ENCODE measurements at places on chromosomes 6 and 20.

DNA sequence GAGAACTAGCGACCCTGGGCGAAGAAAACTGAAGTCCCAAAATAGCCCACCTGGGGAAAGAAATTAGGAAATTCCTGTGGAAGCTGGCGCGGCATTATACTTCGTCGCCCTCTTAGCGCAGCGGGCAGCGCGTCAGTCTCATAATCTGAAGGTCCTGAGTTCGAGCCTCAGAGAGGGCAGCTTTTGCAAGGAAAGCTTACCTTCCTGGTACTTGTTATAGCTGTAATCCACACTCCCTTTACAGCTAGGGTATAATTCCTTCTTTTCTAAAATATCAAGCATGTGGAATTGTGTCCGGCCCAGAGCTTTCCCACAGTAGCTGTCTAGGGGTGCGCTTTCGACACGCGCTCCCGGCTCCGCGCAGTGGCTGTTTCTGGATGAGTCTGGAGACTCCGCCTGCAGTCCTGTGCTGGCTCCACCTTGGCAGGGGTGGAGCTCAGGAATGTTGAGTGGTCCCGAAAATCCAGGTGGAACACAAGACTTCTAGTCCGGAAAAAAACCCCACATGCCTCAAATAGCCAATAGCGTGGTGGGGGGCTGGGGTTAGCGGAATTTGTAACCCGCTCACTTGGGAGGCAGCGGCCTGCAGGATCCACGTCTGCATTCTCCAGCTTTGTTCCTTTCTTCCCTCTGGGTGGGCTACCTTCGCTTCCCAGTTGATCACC, 83.7 kb upstream of the ZNF322 start:
- DNase-seq: no peak

DNA sequence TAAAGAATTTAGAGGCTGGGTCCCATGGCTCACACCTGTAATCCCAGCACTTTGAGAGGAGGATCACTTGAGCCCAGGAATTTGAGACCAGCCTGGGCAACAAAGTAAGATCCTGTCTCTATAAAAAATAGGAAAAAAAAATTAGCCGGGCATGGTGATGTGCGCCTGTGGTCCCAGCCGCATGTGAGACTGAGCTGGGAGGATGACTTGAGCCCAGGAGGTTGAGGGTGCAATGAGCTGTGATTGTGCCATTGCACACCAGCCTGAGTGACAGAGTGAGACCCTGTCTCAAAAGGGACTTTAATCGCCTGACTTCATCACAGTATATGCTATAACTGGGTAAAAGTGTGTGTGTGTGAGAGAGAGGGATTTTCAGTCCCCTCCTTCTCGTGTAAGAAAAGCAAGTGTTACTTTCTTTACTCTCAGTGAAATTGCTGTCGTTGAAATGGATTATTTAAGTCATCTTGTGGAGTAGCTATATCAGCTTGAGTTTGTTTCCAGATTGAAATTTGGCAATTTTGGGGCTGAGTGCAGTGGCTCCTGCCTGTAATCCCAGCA, 7.5 kb downstream of the NCOA3 start:
- no peak for DNase-seq

DNA sequence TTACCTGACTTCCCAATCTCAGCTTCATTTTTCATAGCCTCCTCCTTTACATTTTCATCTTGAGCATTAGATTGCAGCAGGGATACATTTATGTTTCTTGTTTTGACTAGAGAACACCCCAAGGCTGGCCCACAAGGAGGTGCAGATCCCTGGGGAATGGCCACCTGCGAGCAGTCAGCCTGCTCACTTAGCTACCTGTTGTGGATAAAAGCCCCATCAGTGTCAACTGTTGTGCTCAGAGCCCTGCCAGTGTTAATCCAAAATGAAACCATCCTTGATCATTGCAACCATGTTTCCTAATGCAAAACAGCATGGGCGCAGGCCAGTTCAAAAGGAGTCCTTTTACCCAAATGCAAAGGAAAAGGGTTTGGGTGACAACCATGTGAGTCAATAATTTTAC, 50.8 kb downstream of the CNR1 start:
- DNase-seq: no peak

- DNase-seq: no peak
Measured at GRCh38 chr6:162082520-162082919, 645.0 kb downstream of the PRKN start.

- DNase-seq: no peak
Measured at GRCh38 chr6:46815130-46815529, 21.9 kb downstream of the MEP1A start.

GRCh38 chr6:142728364-142728763, 216.6 kb downstream of the HIVEP2 start:
- no peak for DNase-seq

- no peak for DNase-seq
Measured at GRCh38 chr6:106470811-106471210, 110.3 kb downstream of the CRYBG1 start.

DNA sequence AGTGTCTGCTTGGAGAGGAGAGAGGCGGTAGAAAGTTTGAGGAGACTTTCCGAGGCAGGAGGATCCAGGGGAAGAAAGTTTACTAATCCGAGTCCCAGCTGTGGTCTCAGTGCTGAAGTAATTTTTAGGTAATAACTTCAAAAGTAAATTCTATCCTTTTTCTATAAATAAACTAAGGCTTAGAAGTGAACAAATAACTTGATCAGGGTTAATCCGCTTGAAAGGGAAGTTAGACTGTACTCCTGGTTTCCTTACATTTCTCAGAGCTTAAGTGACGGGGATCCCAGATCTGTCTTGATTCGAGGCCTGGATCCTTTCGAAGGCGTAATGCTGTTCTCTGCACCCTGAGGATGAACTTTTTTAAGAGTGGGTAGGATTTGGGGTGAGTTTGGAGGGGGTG, 2.6 kb downstream of the STK35 start:
- DNase-seq: no peak

- DNase-seq: no peak
Measured at GRCh38 chr20:54212226-54212625, 4.3 kb downstream of the PFDN4 start.

DNA sequence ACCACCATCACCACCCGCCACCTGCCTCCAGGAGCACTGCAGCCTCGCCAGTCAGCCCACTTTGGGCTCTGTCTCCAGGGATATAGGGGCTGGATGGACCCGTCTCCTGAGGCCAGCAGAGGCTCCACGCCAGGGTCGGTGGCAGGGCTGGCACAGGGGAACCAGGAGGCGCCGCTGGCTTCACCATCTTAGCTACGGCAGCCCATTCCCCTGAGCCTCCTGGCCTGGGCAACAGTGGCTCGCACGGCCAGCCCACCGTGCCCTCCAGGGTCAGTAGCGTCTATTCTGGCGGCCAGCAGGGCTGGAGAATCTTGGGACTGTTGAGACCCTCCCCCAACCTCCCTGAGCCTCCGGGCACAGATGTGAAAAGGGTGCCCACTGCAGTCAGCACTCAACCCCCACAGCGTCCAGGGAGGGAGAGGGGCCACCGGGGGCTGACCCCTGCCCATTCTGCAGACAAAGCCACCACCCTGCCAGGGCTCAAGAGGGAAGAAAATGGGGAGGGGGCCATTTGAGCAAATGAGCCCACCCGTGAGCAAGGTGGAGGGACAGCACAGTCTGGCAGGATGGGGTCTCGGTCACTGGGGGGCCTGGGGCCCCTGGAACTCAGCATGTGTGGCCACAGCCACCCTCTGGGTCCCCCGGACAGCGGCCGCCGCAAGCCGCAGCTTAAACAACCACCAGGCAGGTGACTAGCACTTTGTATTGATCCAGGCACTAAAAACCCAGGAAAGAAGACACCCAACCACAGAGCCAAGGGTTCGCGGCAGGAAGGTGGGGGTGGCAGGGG, 28.7 kb downstream of the KCNQ2 start:
- DNase-seq: no peak

DNA sequence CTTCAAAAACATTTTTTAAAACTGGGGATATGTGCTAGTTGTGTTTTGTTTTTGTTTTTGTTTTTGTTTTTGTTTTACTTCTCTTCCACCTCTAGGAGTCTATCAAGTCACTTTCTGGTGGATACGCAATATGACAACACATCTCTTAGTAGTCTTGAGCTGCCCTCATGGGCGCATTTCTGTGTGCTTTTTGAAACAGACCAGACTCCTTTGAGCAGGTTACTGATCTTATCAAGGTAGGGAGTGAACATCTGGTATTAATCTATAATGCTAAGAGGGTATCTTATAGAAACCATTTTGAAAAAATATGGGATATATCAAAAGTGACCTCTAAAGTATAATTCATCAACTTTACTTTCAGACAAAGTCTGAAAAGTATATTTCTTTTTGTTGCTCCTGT, 56.2 kb downstream of the PKIB start:
- DNase-seq: no peak

DNA sequence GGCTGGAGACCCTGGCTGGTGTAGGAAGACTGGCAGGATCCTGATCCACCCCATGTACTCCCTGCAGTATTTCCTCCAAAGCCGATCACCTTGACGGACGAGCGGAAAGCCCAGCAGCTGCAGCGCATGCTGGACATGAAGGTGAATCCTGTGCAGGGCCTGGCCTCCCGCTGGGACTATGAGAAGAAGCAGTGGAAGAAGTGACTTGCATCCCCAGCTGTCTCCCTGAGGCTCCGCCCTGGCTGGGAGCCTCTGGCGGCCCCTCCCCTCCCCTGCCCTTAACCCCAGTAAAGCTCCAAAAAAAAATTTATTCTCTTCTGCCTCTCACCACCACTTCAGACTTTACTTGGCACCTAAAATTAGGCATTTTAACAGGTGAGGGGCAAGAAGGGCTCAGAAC, 7.0 kb downstream of the COX4I2 start:
- no peak for DNase-seq

DNA sequence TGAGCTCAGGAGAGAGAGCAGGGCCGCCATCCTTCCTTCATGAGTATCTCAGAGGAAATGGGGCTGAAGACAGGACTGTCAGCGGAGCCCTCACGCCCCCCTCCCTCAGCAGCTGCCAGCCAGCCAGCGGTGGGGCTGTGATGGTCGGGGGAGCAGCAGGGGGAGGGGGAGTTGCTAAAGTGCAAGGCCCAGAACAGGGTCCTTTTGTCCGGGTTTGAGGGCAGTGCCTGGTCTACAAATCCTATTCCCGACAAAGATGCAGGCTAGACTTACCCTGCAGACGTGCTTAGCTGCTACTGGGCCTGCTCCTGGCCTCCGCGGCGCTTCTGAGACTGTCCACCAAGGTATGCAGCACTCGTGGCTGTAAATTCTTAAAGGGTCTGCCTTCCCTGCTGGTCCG, 593.4 kb upstream of the CDH4 start:
- no peak for DNase-seq

DNA sequence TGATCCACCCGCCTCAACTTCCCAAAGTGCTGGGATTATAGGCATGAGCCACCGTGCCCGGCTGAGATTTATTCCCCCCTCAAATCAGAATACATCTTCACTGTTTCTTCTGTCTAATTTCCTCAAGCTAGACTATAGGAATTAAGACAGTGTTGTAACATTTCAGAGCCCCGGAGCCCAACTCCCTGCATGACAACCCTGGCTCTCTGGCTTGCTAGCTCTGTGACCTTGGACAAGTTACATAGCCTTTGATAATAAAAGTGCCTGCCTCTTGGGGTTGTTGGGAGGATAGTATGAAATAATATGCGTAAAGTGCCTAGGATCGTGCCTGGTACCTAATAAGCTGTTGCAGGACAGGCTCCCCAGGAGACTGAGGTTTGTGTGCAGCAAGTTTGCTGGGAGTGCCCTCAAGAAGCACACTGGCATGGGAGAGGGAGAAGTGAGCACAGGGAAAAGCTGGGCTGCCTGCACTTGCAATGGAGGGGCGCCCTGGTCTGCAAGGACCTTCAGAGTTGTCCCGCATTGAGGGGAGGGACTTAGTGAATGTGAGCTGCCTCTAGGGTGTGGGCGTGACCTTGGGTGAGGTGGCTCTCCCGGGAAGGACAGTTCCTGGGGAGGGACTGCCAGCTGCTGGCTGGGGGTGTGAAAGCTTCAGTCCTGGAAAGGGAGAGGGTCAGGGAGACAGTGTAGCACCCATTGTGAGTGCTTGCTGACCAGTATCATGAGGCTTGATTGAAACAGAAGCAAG, 43.4 kb downstream of the TAF8 start:
- DNase-seq: no peak

GRCh38 chr6:36586606-36587005, 7.6 kb upstream of the SRSF3 start:
- DNase-seq: no peak

DNA sequence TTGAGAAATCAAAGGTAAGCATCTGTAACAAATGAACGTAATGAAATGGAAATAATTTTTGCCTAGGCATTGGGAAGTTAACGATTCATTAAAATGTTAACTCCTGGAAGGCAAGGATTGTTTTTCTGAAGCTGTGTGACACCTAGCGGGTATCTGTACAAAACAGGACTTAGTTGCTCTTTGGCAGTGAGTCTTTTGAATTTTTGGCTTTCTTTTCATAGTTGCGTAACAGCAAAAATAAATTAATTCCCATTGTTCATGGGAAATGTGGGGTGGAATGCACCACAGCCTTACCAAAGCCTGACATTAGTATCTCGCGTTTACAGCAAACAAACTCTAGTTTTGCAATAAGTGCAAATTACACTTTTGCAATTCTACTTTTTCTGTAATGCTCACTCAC, 92.7 kb upstream of the DTNBP1 start:
- DNase-seq: no peak

DNA sequence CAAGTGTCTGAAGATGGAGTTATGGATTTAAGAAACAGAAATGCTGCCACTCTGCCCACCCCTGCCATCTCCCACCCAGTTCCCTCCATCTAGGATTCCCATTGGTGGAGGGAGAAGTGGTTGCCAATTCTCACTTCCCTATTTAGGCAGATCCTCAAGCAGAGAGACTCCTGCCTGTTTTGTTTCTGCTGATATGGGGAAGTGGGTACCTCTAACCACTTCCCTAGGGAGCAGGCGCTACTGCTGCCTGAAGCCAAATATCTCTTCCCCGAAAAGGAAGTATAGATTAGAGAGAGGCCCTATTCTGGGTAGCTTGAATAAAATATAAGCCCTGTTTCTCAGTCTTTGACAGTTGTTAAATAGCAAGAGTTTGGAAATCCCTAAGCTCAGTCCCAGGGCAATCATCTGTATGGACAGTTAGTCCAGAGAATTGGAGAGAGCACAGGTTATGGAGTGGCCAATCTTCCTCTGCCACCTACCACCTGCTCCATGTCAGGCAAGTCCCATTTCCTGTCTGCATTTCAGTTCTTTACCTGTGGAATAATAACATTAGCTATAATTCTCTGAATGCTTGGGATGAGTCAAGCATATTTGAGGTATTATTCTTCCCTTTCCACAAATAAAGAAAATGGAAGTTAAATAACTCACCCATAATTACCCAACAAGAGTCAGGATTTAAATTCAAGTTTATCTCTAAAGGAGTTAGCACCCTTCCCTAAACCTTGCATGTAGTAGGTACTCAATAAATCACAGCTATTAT, 2.6 kb upstream of the ADGB start:
- no peak for DNase-seq

- no peak for DNase-seq
Measured at GRCh38 chr6:37826188-37826587, 6.7 kb downstream of the ZFAND3 start.

- no peak for DNase-seq
Measured at GRCh38 chr6:39268721-39269120, 39.4 kb upstream of the KCNK5 start.

DNA sequence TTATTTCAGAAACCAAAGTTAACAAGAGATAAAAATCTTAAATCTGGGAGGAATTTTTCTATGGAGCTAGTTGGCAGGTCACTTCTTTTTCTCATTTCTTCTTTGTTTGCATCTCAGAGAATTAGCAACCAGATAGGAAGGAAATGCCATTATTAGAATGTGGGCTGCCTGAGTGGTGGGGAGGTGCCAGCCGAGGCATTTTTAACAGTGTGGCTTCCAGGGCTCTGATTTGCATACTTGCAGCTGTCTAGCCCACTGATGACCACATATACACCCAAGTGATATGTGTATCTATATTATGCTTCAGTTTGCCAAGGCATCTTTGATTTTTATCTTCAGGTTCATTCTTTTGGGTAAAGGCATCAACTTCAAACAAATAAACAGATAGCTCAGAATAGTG, 206.7 kb downstream of the CLIC5 start:
- no peak for DNase-seq
